ENCODE measurements at places on chromosomes 5 and 9. TPM values are rescaled to one million over a fixed set of nuclear protein-coding genes. Genes with fewer than 3 reads are reported as not detected.

DNA sequence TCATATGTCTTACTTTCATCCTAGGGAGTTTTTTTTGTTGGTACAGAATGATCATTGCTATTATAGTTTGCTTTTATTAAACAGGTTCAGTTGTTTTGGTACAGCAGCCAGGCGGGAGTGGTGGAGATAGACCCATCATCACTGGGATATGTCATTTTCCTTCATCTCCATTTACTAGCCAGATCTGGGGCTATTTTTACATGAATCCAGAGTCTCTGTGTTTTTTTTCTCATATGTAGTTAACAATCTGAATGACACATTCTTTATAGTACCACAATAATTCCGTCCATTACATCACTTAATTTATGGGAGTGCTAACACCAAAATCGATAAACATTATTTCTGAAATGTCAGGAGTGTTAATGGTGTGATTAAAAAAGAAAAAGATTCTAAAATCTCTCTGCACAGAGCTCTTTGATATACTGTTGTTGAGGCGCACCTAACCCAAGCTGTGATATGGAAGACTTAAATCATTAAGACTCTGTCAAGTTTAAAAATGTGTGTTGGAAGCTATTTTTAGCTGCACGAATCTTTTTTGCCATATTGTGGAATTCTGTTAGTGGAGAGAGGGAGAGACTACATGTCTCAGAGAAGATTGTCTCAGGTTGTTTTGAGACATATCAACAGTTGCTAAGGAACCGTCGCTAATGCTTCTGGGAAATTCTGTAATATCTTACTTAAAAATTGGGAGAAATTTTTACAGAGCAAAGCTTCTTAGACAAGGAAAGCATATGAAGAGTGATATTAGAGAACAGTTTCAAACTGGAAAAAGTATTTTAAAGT, 59.6 kb downstream of the RPS23 start:
- no peak for DNase-seq
- no peaks in the 10 kb centered on the region for H3K36me3 ChIP-seq
- no peaks in the 10 kb centered on the region for H3K27me3 ChIP-seq
- no peaks in the 10 kb centered on the region for H3K4me1 ChIP-seq
- H3K27ac ChIP-seq: no peak overlapping the region

DNA sequence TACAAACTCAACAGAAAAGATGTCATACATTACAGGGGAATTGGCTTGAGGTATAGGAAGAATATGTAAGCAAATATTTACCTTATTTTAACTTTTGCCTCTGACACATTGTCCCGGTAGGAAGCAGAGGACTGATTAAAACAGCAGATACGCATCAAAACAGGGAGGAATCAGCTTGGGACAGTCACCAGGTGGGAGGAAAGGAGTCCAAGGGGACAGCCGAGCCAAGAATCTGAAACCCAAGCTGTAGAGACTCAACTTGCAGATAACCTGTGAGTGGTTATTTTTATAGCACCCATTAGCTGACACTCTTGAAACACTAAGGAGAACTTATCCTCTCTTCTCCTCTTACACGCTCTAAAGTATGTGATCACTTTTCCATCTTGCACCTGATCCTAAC, 22.3 kb downstream of the PDZD2 start:
- H3K27me3 ChIP-seq: no peaks in the 10 kb centered on the region
- no peaks in the 10 kb centered on the region for H3K4me1 ChIP-seq
- DNase-seq: no peak
- H3K27ac ChIP-seq: no peak overlapping the region

DNA sequence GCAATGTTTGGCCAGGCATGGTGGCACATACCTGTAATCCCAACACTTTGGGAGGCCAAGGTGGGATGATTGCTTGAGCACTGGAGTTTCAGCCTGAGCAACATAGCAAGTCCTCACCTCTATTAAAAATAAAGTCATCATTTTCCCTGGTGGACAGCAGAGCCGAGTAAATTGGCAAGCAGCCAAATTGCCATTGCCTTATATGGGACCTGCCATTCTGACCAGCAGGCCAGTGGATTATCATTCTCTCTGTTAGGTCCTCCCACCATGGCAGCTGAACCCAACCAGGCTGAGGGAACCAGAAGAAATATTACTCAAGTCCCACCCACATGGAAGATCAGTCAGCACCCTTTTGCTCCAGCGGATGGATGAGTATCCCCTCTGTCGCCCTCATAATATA, 1829.9 kb downstream of the EFNA5 start:
- no peak for DNase-seq
- no peak overlapping the region for H3K27ac ChIP-seq
- no peaks in the 10 kb centered on the region for H3K4me1 ChIP-seq
- H3K27me3 ChIP-seq: no peaks in the 10 kb centered on the region
- no peaks in the 10 kb centered on the region for H3K36me3 ChIP-seq

DNA sequence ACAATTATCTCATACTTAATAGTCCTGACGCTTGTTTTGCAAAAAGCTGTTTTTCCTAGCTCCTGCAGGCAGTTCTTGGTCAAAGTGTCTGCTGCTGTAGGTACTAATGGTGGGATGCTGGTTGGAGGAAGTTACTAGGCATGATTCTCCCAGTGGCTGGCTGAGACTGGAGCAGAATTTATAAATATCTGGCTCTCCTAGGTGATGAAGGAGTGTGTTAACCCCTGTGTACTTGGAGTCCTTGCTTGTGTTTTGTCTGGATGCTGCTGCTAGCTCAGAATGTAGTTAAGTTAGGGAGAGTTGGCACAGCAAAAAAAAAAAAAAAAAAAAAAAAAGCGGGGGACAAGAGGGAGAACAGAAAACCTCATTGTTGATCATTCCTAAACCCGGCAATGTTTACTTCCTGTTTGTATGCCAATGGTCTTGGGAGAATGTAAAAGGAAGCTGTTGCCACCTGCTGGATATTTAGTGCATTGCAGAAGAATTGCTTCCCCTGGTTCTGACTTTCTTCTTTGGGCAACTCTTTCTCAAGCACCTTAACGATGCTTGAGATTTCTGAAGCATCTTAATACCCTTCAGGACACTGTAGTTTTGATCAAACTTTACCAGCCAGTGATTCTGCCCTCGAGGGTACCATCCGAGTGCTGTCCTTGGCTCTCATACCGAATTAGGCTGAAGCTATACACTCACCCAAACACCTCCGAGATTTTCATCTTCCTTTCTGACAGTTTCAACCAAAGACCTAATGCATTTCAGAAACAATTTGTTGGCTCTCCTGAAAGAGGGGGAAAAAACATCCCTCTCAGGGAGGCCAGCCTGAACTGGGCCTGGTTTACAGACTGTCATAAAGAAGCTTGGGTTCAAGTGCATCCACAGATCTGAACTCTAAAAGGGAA, 71.7 kb upstream of the WWC1 start:
- no peak overlapping the region for H3K27ac ChIP-seq
- H3K4me3 ChIP-seq: no peak overlapping the region
- no peaks in the 10 kb centered on the region for H3K27me3 ChIP-seq
- H3K4me1 ChIP-seq: no peaks in the 10 kb centered on the region

GRCh38 chr5:96493219-96493790, 60.3 kb upstream of the PCSK1 start:
- H3K4me3 ChIP-seq: no peak overlapping the region
- no peak for DNase-seq
- H3K36me3 ChIP-seq: no peaks in the 10 kb centered on the region
- no peak overlapping the region for H3K27ac ChIP-seq
- no peaks in the 10 kb centered on the region for H3K4me1 ChIP-seq

DNA sequence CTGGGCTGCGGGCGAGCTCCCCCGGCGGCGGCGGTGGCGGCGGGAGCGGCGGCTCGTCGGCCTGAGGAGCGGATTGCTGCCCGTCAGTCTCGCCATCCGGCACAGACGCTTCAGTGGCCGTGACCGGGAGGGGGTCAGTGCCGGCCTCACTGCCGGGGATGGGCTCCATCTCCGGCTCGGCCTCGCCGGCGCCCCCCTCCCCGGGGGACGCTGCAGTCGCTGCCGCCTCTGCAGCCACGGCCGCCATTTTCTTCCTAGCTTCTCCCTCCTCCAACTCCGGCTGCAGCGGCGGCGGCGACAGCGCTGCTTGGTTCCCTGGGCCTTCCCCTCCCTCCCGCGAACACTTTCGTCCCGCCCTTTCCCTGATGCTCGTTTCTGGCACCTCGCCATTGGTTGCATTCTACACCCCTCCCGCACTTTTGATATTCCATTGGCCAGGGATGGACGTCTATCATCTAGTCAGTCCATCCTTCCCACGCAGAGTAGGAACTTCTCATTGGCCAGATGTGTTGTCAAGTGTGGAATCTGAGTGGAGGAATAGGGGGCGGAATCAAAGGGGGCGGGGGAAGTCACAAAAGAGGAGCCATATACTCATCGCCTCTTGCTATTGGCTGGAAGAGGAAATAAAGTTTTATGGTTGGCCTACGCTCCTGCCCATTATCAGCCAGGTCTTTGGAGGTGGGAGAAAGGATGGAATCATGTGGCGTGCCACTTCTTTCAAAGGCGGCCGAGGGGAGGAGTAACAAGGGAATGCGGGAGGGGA, at the start of gene PWWP2A:
Gene PWWP2A, minus strand, starts transcription at position 309 of the 763 bp plus-strand sequence. Its CDS starts 62 bp downstream, at position 247.
- H3K27ac ChIP-seq: peak within 1 kb of the TSS; percentile 98
- peak; percentile 97 for DNase-seq

Gene SHOC1
- 0.15 TPM for total RNA-seq

Gene TNFSF8
- total RNA-seq: 3.5 TPM

Gene SLC27A6
- total RNA-seq: 0.15 TPM

DNA sequence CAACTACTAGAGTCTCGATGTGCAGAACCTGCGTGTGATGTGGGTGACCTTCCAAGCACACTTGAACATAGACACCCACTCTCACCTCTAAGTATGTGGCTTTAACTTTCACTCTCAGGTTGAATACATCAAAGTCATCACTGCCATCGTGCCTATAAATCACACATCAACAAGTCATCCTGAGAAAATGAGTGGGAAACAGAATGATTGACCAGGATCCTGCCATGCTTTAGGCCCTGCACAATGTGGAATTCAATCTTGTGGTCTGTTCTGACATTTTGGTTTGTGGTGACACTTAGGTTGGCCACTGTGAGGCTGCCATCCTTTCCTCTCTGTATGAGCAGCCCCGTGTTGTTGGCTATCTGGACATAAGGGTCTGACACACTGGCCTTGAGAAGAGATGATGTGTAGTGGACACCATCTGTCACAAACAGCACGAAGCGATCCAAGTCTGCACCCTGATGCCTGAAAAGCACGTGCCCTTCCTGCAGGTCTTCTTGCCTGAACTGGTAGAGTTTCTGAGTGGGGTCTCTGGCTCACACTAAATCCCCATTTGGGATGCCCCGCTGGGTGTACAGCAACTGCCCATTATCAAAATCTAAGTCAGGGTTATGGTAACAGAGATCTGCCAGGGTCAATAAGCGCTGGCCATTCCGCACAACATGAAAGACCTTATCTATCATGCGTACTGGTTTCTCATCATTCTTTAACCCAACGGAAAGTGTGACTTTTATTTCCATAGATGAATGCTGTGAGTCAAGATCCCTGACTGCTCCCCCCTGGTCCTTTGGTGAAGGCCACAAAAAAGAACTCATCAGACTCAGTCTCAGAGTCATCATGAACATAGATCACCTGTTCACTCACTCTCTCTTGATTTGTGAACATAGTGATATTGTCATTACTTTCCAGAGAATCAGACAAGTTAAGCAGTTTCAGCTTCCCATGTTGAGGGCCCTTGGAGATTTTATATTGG, 116.6 kb downstream of the ESM1 start:
- no peak overlapping the region for H3K27ac ChIP-seq
- no peaks in the 10 kb centered on the region for H3K4me1 ChIP-seq
- no peaks in the 10 kb centered on the region for H3K27me3 ChIP-seq
- no peak for DNase-seq
- no peak overlapping the region for H3K4me3 ChIP-seq

DNA sequence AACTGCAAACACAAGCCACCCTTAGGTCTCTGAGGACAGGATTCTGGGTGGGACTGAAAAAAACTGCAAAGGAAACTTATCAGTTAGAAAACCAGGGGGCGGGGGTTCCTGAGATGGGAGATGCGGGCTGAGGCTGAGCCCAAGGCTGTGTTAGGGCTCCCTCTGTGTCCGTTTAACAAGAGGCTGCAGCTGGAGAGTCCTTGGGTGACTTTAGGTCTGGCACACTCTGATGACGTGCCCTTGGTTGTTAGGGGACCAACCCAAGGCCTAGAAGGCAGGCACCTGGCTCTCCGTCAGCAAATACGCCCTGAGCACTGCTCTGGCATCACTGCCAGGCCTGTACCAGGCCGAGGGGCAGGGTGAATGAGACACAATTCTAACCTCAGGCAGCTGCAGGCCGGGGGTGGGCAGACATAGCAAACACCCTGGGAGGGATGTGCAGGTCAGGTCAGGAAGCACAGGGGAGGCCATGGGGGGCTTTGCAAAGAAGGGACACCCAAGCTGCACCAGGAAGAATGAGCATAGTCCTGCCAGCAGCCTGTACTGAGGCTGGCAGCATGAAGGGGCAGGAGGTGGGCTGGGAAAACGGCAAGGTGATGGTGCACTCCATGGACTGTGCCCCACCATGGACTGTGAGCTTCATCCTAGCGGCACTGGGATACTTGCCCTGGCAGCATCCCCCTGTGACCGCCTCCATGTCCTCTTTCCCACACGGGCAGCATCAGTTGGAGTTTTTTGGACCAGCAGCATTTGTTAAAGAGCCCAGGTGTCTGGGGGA, 137.9 kb downstream of the GABBR2 start:
- H3K4me1 ChIP-seq: no peaks in the 10 kb centered on the region
- DNase-seq: no peak
- no peak overlapping the region for H3K27ac ChIP-seq
- no peak overlapping the region for H3K4me3 ChIP-seq
- no peaks in the 10 kb centered on the region for H3K27me3 ChIP-seq

Gene GPR151
- not detected for total RNA-seq

Gene HTR4
- not detected for total RNA-seq

Gene CSF1R
- total RNA-seq: 78.2 TPM

Gene HNRNPK
- total RNA-seq: 390 TPM

DNA sequence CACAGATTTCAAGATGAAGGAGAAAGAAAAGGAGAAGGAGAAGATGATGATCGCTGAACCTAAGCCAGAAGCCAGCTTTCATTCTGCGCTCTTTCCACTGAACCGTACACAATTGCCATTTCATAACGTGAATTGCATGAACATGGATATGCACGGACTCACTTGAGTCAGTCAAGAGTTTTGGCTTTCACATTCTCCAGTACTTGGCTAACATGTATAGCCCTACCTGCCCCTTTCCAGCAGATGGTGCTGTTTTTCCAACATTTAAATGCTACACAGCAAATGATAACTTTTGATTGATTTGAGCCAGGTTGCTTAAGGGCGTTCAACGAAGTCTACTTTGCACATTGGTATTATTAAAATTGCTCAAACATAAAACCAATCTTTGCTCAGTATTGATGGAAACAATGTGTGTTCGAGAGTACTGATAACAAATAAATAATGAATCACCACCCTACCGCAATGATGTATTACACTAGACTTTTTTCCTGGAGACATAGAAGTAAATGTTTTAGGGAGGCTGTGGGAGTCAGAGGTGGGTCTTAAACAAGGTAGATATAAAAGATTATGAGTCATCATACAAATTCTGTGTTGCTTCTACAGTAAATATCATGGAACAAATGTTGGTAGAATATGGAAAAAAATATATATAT, 196.4 kb downstream of the TRPM3 start:
- H3K27me3 ChIP-seq: no peaks in the 10 kb centered on the region
- no peaks in the 10 kb centered on the region for H3K4me1 ChIP-seq
- no peak overlapping the region for H3K27ac ChIP-seq
- H3K36me3 ChIP-seq: no peaks in the 10 kb centered on the region
- H3K4me3 ChIP-seq: no peak overlapping the region

Gene ZFP2
- 2.0 TPM for total RNA-seq

Gene PCDHGA2
- 2.7 TPM for total RNA-seq

- no peak overlapping the region for H3K4me3 ChIP-seq
- DNase-seq: no peak
- H3K27me3 ChIP-seq: no peaks in the 10 kb centered on the region
- H3K27ac ChIP-seq: no peak overlapping the region
- H3K4me1 ChIP-seq: no peaks in the 10 kb centered on the region
These were observed 1404.3 kb downstream of the MAT2B start for GRCh38 chr5:164909673-164910072.
